ENCODE measurements at places on chromosomes 7 and 10.

DNA sequence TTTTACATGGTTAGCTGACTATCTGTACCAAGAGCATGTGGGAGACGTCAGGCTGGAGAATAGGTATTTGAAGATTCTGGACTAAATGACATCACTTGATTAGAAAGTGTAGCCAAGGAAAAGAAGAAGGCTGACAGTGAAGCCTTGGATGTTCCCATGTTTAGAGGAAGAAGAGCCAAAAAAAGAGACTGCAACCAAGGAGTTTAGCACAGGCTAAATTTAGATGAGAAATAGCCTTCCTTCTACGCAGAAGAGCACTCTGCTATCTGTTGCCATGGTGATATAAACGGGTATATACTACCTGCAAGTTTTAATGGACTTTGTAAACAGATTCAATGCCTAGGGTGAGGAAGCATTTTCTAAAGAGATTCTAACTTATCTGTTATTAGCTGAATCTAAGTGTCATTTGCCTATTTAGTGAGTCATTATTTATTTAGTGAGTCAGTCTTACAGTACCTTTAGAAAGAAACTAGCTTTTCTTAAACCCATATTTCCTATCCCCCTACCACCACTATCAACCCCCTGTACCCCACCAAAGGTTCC, 69.8 kb downstream of the CDK6 start:
- no peak for DNase-seq

DNA sequence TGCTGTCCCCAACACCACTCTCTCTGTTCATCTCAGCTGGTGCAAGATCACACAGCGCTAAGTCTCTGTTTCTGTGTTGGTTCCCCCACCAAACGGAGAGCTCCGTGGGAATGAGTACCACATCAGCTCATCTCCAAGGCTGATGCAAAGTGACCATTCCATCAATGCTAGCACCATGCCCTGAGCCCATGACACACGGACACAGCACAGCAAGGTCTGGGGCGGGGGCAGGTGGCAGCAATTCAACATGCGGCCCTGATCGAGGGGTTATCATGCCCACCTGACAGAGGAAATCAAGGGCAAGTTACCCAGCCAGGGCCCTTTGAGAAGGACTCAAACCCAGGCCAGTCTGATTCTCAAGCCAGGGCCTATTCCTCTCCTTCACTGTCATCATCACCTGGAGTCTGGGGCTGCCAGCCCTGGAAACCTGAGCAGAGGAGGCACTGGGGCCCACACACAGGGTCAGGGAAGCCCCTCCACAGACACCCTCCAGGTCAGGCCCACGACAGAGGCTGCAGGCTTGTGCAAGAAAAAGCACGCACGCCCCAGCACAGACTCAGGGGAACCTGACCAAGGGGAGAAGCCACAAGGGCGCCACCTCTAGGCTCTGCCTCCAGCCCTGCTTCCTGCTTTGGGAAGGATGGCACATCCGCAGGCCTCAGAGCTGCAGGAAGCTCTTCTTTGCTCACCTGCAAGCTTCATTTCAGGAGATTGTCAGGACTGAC, 74.8 kb downstream of the GRID1 start:
- DNase-seq, result no peak

DNA sequence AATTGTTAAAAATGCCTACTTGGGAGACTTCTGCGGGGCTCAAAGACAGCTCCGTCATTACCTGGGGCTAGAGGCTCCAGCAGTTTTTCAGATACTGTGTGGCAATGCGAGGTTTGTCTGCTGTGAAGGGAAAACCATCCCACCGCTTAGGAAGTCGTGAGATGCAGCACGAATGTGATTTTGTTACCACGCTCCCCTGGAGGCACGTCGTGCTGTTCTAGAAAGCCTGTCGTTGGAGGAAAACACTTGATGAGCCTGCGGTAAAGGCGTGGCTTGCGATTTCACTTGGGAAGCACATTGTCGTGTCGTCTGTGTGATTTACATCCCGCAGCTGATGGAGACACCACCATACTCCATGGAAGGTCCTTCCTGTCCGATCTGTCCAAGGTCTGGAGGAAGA, 39.3 kb downstream of the CAMK1D start:
- no peak for DNase-seq

DNA sequence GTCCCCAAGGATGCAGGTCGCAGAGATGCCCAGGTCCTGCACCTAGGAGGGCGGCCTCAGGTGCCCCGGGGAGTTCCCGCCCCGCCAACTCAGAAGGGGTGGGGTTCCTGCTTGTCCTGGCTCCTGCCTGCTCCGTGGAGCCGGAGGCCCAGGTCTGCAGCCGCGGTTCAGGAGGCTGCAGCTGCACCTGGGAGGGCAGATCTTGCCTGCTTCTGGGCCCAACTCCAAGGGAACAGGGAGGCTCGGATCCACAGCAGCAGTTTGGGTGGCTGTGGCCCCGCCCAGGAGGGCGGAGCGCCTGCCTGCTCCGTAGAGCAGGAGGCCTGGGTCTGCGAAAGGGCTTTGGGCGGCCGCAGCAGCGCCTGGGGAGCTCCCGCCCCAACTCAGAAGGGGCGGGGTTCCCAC, 108.2 kb upstream of the EGR2 start:
- DNase-seq, result no peak

DNA sequence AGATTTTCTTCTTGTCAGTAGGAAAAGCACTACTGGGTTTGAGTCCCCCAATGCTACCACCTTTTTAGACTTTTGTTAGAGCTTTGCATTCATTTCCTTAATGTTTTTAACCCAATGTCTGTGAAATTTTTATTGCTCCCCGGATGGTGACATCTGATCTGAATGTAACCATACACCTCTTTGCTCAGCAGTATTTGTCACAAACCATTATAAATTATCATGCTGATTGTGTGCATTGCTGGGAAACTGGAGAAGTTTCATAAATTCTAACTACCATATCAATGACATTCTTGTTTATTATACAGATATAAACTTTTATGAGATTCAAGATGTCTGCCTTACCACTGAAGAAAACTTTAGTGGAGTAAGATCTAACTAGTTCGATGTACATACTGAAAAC, 8.5 kb downstream of the NRP1 start:
- no peak for DNase-seq
